Epithelial cell of proximal tubule (primary cell): ENCODE measurements at places on chromosomes 2 and 18.

GRCh38 chr2:16179701-16180416, 239.5 kb downstream of the MYCN start:
- DNase-seq, result no peak

DNA sequence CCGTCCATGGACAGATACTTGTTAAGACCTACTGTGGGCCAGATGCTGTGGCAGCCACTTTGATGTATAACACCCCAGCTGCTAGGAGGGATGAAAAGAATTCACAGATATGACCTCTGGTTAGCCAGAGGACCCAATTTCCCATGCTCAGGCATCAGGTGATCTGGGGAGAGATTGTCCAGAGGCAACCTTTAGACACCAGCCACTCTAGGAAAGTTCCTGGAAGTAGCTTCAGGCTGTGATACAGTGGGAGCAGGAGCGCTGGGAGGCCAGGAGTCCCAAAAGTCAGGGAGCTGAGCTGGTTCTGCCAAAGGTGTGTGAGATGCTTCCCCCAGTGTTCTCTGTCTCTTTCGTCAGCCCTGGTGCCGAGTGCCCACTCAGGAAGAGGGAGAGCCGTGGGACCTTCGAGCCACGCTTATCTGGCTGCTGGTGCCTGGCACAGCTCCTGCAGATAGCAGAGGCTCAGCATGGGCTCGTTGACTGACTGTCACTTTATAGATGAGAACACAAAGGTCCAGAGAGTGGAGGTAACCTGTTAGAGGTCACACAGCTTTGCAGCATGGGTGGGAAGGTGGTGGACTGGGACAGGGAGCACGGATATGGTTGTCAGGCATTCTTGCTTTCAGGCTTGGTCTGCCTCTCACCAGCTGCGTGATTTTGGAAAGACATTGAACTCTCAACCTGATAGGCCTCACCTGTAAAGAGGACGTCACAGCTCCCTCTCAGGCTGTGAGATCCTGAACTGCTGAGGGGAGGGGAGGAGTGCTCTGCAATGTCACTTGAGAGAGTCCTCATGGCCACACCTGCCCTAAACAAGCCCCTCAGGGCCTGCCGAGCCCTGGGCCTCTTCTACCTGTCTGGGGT, 7.8 kb upstream of the RALB start:
- no peak for DNase-seq

GRCh38 chr2:19367326-19367725, 8.9 kb upstream of the OSR1 start:
- DNase-seq, result no peak

DNA sequence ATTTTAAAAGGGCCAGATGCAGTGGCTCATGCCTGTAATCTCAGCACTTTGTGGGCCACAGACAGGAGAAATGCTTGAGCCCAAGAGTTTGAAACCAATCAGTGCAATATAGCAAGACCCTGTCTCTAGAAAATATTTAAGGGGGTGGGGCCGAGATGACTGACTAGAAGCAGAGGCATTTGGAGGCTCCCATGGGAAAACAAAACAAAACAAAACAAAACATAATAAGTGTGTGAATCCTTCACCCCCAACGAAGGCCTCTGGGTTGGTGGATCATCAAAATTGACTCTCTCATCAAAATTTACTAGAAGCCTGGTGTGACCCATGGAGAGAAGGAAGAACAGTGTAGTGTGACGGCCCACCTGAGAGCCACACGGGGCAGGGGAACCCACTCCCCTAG, 560.9 kb downstream of the LRP1B start:
- no peak for DNase-seq

- DNase-seq, result no peak
Measured at GRCh38 chr2:240413813-240414429, 21.5 kb upstream of the GPC1 start.

DNA sequence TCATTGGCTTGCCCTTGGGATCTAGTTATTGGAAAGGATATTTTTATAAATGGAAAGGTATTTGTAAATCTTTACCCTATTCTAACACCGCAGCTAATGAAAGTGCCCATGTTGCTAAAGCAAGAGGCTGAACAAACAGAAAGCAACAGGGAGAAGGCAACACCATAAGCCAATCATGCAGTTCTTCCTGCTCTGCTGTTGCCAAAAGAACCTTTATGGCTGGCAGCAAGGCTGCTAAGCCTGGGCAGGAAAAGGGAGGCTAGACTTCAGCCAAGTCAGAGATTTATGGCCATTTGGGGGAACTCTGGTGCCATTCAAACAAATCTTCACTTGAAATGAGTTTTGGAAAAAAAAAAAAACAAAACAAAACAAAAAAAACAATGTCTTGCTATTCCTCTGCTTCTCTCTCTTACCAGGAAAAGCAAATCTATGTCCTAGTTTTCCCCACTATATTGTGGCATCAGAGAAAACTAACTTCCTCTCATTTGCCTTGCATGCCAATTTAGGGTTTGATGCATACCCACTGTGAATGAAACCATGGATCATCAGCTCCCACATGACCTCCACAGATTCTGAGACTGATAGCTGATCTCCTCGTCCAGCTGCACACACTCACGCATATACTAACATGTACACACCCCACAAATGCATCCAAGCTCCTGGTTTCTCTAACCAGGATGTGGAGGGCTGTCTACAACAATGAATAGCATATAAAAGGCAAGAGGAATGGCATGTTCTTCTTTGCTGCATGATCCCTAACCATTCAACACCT, 179.3 kb downstream of the C1D start:
- DNase-seq, result no peak

DNA sequence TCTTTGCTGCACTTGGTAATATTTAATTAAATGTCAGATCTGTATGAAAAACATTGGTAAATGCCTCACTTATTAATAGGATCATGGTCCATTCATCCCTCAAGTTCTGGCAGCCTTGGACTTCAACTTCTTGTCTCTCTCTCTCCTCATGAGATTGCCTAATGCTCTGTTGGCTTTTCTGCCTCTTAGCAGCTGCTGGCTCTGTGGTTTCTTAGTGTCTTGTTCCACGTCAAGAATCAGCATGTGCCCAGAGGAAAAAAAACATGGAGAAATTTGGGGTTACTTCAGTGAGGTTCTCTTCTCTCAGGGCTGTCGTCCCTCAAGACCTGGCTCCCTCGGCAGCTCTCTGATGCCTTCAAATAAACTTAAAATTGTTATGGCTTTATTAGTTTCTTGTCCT, 75.4 kb downstream of the TAF4B start:
- peak; percentile 82 for DNase-seq

DNA sequence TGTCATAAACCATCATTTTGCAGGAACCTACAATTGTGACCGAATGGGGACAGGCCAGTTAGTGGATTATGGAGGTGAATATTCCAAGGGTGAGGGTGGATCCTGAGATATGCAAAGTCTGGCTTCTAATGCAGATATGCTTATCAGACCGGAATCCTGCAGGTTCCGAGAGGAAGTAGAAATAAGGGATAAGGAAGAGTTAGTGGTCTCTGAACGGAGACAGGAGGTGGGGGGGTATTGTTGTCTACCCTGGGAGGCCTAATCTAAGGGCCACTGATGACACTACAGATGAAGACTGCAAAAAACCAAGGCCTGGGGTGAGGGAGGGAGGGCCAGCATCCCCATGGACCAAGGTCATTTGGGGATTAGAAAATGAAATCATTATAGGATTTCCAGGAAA, 67.7 kb upstream of the GATA6 start:
- no peak for DNase-seq

- DNase-seq, result no peak
Measured at GRCh38 chr2:241553981-241554380, 4.6 kb upstream of the BOK start.

DNA sequence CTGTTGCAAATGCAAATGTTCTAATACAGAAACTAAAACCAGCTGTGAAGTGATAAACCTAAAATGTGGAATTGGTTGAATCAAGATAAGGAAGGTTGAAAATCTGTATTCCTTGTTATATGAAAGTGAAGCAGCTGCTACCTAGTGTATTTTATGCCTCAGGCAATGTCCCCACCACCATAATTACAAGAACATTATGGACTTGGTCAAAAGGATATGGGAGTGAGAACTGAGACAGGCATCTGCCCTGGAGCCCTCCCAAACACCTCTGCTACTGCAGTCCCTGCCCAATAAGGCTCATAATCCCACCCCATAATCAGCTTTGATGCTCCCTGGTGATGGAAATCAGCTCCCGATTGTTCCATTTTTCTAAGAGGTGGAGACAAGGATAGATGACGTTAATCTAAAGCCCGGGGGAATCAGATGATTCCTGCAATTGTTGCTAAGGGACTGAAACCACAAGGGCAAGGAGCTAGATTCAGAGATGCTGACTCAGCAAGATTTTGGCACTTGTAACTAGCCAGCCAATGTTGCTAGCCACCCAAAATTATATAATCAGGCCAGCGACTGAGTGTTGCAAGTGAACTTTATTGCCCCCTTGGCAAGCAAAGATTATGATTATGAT, 69.5 kb downstream of the EVA1A start:
- no peak for DNase-seq

- no peak for DNase-seq
Measured at GRCh38 chr2:19460761-19461160, 102.3 kb upstream of the OSR1 start.

- DNase-seq, result no peak
Measured at GRCh38 chr18:33330711-33331110, 109.8 kb downstream of the CCDC178 start.

GRCh38 chr2:232973796-232974195, 39.3 kb downstream of the NGEF start:
- no peak for DNase-seq

- no peak for DNase-seq
Measured at GRCh38 chr2:237628247-237629187, 1.1 kb downstream of the LRRFIP1 start.

GRCh38 chr2:164661349-164661748, 40.1 kb upstream of the GRB14 start:
- DNase-seq, result peak; percentile 19

- no peak for DNase-seq
Measured at GRCh38 chr2:160557903-160558302, 64.3 kb upstream of the RBMS1 start.

GRCh38 chr2:225667445-225667844, 267.9 kb downstream of the NYAP2 start:
- DNase-seq, result no peak

DNA sequence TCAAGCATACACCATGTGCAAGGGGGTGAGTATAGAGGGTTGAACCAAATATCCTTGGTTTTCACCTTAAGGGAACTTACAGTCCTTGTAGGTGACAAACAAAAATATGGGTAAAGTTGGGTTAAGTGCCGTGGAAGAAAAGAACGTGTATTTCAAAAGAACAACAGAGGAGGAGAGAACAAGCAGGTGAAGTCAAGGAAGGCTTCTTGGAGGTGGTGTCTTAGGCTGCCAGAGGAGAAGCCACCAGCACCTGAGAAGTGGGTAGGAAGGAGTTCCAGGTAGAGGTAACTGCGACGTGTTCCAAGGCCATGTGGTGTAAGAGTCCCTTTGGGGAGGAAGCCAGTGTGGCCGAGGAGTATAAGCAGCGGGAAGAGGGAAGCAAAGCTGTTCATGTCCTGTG, 27.2 kb downstream of the CABLES1 start:
- no peak for DNase-seq

GRCh38 chr2:2109186-2109585, 221.9 kb downstream of the MYT1L start:
- DNase-seq, result no peak

DNA sequence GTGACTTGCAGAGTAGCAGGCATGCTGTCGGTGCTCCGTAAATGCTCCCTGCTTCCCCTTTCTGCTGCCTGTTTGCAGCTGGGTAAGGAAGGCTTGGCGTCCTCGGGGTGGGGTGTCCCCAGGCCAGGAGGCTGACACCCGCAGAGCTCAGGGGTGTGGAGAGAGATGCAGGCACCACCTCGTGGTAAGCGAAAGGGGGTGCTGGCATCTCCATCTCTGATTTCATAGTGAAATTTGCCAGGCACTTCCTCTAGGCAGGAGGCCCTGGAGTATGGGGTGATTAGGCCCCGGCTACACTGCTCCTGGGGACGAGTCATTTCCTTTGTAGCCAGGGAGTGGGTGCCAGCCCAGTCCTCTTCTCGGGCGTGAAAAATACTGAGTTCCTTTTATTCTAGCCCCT, 160.4 kb downstream of the KLHL29 start:
- no peak for DNase-seq

DNA sequence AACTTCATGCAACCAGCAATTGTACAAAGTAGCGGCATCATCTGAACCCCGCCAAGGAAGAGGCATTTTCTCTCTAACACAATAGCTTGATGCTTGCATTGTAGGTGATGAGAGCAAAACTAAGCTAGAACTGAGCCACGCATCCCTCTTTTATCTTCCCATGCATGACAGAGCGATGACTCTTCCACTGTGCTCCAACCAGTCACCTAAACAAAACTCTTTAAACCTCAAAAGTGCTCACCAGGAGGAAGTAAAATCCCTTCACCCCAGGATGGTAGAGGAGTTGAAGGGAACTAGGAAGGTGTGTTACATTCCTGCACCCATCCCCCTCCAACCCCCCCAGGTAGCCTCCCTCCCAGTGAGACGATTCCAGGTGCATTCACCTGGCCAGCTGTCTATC, 59.7 kb upstream of the SALL3 start:
- DNase-seq, result no peak

GRCh38 chr2:96171831-96172230, 26.6 kb upstream of the DUSP2 start:
- no peak for DNase-seq

- DNase-seq, result no peak
Measured at GRCh38 chr2:65602603-65603235, 170.3 kb upstream of the SPRED2 start.

GRCh38 chr18:8260319-8260718, 348.9 kb upstream of the RAB12 start:
- DNase-seq, result peak; percentile 13

- DNase-seq, result no peak
Measured at GRCh38 chr2:233689501-233689900, 3.2 kb upstream of the UGT1A6 start.

DNA sequence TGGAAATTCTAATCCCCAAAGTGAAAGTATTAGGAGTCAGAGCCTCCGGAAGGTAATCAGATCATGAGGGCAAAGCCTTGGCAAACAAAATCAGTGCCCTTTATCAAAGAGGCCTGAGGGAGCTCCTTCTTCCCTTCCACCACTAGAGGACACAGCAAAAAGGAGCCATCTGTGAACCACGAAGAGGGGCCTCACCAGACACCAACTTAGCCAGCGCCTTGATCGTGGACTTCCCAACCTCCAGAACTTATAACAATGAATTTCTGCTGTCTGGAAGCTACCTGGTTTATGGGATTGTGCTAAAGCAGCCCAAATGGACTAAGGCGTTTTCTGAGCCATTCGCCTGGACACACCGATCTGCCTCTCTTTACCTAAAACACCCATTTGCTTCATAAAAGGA, 133.1 kb downstream of the EIPR1 start:
- no peak for DNase-seq

- DNase-seq, result no peak
Measured at GRCh38 chr2:96924775-96925747, 55.2 kb upstream of the SEMA4C start.

GRCh38 chr2:20236496-20236895, 11.6 kb upstream of the SDC1 start:
- DNase-seq, result no peak

DNA sequence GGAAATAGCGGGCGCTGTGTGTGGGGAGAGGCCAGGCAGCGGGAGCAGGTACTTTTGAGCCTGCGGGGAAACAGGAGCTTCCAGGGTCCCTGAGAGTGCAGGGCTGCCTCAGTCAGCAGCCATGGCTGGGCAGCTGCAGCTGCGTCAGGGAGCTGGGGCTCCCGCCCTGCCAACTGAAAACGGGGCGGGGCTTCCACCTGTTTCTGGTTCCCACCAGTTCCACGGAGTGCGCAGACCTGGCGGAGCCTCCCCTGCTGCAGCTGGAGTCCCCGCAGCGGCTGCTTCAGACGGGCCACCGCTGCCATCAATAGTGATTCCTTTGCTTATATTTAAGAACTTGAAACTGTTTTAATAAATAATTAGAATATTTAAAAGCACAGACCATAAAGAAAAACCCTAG, 30.6 kb upstream of the RPRM start:
- DNase-seq, result no peak

GRCh38 chr2:238900511-238900910, 52.6 kb downstream of the TWIST2 start:
- no peak for DNase-seq
